GM23338 (cell line): ENCODE measurements at places on chromosomes 16 and 17. TPM values are rescaled to one million over a fixed set of nuclear protein-coding genes. Genes with fewer than 3 reads are reported as not detected.

DNA sequence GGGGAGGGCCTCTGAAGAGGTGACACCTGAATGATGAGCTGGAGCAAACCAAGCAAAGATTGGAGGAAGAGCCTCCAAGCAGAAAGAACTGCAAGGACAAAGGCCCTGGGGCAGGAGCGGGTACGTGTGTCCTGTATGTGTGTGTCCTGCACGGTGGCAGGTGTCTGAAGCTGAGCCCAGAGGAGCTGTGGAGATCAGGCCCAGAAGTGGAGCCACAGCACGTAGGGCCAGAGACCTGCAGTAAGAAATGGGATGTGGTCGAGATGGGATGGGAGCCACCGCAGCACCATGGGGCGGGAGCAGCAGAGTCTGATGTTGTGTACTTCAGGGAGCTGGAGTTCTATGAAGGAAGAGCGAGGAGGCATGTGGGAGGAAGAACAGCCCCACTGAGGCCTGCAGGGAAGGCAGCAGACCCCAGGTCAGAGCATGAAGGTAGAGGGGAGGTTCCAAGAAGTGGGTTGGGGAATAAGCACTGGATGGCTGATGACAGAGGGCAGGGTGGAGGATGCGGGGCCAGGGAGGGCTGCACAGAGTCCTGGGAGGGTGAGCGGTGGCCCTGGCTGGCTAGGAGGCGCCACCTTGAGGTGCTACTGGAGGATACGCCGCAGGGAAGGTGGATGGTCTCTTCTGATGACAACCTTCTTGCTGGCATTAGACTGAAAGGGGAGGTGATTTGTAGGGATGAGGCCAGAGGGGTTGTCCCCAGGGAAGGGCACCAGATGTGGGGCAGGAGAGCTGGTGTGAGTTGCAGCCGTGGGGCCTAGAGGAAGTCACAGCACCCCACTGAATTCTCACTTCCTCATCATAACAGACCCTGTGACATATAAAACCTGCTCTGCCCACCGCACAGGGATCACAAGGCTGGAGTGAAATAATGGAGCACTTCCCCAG is 10.6 kb upstream of the CETP start:
- DNase-seq, result peak; percentile 82

Gene TRPV2
- 1.6 and 3.2 TPM in 2 replicates for total RNA-seq

Gene NLRP1
- 10.3 and 16.2 TPM in 2 replicates for total RNA-seq

DNA sequence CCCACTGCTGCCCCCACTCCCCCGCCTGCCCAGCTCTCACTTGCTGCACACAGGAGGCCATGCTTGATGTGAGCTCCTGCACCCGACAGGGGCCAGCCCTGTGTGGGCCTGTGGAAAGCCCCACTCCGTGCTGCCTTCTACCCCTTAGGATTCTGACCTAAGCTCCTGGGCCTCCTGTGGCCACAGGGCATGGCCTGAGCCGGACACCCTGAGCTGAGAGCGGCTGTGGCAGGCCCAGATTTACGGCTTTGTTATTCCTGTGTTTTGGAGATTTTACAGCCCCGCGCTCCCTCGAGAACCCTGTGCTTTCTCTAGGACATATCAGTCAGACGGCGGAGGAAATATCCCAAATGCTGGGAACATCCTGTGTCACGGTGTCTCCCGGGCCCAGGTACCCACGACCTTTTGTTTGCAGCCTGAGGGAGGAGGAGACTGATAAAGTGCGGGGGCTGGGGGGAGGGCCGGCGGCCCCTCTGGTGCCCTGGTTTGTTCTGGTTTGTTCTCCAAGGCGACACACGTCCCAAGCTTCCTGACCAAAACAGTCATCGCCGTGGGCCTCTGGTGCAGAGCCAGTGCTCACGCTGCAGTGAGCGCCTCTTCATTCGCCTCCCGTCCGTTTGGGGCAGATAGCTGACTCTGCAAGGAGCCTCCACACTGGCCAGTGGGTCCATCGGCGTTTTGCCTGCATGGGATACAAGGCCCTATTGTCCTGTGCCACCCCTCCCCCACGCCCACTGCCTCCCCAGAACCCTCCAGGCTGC is 363.4 kb downstream of the C16orf95 start:
- peak; percentile 45 for DNase-seq

DNA sequence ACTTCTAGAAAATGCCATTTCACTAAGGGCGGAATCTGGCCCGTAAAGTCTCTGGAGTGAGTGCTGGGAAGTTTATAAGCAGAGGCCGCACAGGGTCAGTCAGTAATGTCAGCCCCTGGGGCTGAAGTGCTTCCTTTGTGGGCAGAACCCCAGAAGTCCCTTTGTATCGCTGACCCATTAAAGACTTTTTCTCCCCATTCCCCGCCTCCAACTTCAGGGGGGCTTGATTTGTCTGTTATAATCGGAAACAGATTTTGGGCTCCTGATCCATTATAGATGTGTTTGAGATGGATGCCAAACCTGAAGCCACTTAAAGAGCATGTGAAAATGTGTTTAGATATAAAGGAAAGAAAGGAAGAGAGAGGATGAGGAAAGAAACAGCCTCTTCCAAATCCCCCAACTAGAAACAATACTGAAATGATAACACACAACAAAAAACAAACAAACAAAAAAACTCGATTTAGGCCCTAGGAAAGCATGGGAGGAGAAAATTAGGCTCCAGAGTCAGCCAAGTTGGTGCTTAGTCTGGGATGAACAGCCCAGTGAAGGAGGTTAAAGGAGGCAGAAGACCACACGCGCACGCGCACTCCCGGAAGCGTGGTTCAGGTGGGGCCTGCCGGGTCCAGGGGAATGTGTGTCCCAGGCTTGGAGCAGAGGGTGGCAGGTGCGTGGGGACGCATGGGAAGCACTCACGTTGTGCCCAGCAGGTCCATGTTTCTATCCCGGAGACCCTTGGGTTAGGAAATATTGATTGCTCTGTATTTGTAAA is 27.1 kb downstream of the MSI2 start:
- no peak for DNase-seq

DNA sequence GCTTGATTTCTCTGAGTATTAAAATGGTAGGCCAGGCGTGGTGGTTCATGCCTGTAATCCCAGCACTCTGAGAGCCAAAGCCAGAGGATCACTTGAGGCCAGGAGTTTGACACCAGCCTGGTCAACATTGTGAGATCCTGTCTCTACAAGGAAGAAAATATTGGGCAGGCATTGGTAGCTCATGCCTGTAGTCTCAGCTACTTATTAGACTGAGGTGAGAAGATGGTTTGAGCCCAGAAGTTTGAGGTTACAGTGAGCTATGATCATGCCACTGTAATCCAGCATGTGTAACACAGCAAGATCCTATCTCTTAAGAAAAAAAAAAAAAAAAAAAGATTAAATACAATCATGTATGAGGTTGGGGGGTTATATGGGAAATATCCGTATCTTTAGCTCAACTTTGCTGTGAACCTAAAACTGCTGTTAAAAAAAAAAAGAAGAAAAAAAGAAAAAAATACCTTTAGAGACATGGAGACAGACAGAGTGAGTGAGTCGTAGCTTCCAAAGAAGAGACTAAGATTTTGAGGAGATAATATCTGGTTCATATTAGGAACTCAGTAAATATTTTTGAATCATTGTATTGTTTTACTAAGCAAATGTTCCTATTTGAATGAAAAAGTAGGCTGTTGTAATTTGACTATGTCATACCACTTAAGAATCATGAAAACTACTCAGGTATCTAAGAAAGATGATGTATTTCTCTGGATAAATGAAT is 325.7 kb upstream of the TBX2 start:
- no peak for DNase-seq

Gene KRTAP4-1
- total RNA-seq, result not detected in 2 replicates

- DNase-seq, result no peak
These were observed 4.9 kb upstream of the ZG16B start for GRCh38 chr16:2825049-2825742.

- DNase-seq, result no peak
These were observed 968.1 kb downstream of the CDH11 start for GRCh38 chr16:64153718-64154117.

GRCh38 chr17:47905221-47905733 is 9.2 kb downstream of the SP2 start:
- no peak for DNase-seq

DNA sequence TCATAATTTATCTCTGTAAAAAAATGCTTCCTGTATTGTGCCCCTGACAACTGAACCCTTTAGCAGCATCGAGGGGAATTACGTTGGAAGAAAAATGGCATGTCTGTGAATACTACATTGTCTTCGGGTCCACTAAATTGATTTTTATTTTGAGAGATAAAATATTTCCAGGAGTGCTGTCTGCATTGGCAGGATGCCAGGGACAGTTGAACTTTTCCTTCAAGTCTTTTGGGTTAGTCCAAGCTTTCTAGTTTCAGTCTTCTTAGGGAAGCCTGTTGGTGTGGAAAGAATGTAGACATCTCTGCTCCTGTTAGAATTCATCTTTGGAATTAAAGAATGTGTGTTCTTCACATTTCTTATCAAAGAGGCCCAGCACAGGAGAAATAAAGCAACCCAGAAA is 557.9 kb downstream of the TMEM114 start:
- DNase-seq, result no peak

GRCh38 chr17:76467809-76468633 is 618 bp downstream of the AANAT start:
- no peak for DNase-seq

DNA sequence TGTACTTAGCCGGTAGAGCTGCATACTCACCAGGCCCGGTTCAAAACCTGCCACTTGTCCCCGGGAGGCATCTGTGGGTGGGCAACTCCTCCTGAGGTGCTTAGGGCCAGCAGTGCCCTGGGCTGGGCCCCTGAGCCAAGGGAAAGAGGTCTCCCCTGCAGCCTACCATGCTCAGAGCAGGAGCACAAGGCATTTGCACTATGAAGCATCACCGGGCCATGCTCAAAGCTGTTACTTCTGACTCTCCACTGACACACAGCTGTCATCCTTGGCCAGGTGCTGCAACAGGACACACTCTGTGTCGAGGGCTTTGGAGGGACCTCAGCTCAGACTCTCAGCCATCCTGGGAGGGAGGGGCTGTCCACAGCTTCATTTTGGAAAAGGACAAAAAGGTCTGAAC is 37.2 kb downstream of the SLC38A8 start:
- DNase-seq, result no peak

Gene ARL4D
- total RNA-seq, result 7.2 and 8.7 TPM in 2 replicates

DNA sequence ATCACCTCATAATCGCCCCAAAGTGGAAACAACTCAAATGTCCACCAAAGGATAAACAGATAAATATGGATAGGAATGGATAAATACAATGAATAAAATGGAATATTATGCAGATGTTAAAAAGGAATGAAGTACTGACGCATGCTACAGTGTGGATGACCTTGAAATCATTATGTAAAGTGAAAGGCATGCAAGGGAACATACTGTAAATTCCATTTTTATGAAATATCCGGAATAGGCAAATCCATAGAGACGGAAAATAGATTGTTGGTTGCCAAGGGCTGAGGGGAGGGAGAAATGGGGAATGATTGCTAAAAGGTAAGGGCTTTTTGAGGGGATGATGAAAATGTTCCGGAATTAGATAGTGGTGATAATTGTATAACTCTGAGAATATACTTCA is 36.0 kb downstream of the STAT5B start:
- DNase-seq, result no peak

- no peak for DNase-seq
These were observed 52.5 kb downstream of the RTN4RL1 start for GRCh38 chr17:1972487-1973160.

Gene KCNH4
- total RNA-seq, result 0.08 and 0.49 TPM in 2 replicates

GRCh38 chr17:74049967-74050458 is 153.5 kb upstream of the RPL38 start:
- no peak for DNase-seq

DNA sequence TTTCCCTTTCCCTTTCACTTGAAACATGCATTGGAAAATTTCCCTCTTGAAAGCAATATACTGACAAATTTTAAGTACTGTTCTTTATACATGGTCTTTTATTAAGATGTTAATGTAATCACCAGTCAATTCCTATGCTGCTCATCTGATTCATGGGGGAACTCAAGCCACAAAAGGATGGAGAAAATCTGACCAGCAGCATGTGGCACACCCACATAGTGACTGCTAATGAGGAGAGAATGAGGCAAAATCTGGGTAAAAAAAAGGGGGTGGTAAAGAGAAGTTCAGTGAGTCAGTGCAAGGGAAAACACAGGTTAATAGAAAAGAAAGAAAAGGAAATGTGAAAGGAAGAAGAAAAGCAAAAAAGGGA is 11.3 kb downstream of the RFFL start:
- DNase-seq, result no peak

- DNase-seq, result peak; percentile 44
These were observed 1.1 kb downstream of the CREBBP start for GRCh38 chr16:3879258-3879886.

DNA sequence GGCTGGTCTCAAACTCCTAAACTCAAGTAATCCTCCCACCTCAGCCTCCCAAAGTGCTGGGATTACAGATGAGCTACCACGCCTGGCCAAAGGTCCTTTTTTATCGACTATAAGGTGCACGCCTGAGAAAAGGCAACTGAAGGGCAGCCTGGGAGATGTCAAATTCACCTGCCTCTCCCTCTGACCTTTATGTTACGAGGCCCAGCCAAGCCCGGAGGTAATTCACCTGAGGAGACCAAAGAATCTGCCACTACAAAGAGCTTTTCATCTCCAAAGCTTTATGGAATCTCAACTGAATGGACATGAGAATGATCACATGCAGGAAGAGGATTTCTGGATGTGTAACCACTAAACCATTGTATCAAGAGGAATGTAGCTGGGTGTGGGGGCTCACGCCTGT is 37.2 kb downstream of the LYRM1 start:
- no peak for DNase-seq

DNA sequence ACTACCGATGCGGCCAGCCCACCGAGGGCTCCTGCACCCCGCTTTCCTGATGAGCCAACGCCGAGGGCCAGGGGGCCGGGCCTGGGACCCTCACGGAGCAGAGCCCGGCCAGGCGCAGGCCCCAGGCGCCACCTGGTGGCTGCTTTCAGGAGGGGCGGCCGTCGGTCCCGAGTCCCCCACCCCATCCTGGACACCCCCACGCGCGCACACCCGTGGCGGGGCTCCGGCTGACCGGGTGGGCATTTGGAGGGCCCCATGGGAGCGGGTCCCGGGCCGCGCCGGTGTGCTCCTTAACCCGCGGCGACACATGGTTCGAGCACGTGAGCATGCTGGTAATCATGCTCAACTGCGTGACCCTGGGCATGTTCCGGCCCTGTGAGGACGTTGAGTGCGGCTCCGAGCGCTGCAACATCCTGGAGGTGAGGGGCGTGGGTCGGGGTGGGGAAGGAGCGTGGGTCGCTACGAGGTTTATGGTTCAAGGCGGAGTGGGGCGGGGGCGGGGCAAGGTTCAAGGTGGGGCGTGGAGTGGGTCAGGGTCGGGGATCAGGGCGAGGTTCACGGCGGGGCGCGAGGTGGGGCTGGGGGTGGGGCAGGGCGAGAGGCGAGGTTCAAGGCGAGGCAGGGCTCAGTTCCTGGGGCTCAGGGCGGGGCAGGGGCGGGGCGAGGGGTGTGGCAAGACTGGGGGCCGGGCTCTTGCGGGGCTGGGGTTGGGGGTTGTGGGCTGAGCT is 30.2 kb downstream of the TPSG1 start:
- DNase-seq, result peak; percentile 66

Gene KRTAP2-2
- total RNA-seq, result not detected in 2 replicates
